AG09319 (cell line): ENCODE measurements at places on chromosomes 7 and 10.
A peak's percentile ranks its signal among the peaks of the same experiment; 100 is the strongest.

DNA sequence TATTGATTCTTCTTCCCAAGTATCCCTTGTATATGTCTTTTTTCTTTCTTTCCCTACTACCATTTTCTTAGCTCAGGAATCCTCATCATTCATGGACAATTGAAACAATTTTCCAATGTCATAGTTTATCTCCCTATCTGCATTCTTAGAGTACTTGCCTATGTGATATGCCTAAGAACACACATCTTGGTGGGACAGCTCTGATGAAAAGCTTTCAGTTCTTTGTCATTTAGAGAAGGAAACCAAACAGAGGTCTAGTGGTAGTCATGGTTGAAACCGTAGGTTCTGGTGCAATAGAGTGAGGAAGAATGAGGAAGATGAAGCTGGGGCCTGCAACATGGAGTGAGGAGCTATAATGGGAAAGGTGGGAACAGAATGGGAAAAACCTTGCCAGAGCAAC lies 28.2 kb downstream of the TDRD1 start:
- no peak for DNase-seq

- DNase-seq = no peak
Observed at GRCh38 chr10:131073469-131074035, 238.0 kb downstream of the TCERG1L start.

GRCh38 chr10:123746061-123746460 lies 79.9 kb downstream of the GPR26 start:
- no peak for DNase-seq

GRCh38 chr7:133108023-133108422 lies 26.1 kb upstream of the CHCHD3 start:
- DNase-seq = no peak

DNA sequence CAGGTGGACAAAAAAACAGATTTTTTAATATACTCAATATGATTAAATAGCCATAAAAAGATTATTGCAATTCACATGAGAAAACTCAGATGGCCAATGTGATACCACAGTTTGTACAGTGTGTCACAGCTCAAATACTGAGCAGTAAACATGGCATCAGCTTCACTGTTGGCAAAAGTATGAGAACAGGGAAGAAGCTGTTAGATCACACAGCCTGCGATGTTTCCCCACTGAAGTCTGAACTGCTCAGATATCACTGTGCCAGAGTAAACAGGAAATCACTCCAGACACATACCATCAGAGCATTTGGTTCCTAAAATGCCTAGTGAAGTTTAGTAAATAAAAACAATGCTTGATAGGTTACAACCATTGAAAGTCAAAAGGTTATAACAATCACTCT lies 347.8 kb downstream of the ETV1 start:
- no peak for DNase-seq

- no peak for DNase-seq
Observed at GRCh38 chr7:76202666-76203030, 952 bp downstream of the SRRM3 start.

GRCh38 chr7:111006691-111007090 lies 84.2 kb upstream of the LRRN3 start:
- no peak for DNase-seq

DNA sequence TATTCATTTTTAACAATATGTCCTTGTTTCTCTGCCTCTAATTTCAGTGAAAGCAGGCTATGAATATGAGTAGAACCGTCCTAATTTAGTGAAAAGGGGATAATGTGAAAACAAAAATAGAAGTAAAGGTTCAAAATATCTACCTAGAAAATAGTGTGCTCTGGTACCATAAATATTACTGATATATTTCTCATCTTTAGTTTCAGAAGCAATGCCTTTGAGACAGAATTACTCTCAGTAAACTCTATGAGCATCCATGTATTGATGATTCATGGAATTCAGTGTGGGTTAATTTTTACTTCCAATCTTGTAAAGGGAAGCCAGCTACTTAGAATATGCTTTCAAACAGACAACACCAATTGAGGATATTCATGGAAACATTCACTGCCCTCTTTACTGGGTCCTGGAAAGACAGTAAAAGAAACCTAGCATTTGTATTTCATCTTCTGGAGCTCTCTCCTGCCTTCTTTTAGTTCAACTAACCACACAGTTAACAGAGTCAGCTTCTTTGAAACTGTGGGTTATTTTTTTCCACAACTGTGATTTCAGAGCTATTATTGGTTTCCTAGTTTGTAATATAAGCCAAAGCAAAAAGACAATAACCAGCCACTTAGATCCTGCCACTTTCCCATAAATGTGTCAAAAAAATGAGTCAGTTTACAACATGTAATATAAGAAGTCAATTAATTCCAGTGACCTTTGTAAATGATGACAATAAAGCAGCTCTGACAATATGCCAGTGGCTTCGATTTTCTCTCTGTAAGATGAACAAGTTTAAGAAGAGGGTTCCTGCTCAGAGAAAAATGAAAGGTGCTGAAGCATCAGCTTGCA lies 1.7 kb downstream of the LRRN3 start:
- no peak for DNase-seq

GRCh38 chr7:158997471-158997870 lies 141.1 kb downstream of the DYNC2I1 start:
- no peak for DNase-seq

DNA sequence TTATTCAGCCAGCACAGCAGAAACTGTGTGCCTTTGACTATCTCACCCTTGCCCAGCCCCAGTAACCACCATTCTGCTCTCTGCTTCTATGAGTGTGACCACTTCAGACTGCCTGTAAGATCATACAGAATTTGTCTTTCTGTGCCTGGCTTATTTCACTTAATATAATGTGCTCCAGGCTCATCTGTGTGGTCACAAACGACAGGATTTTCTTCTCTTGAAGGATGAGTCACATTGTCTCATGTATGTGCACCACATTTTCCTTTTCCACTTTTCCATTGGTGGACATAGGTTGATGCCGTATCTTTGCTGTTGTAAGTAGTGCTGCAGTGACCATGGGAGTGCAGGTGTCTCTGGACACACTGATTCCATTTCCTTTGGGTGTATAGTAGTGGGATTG lies 122.5 kb upstream of the LANCL2 start:
- no peak for DNase-seq

DNA sequence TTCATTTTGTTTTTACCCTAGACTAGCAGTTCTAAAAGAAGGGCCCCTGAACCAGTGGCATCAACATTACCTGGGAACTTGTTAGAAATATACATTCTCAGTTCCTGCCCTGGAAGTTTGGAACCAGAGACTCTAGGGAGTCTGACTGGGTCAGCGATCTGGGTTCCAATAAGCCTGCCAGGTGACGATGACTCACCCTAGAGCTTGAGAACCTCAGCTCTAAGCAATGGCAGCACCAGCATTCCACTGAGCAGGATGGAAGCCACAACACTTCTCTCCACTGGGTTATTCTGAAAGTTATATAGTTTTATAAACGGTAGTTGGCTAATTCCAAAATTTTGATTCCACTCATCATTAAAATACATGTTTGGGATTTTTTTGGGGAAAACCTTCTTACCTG lies 97.0 kb upstream of the AMPH start:
- DNase-seq = no peak

DNA sequence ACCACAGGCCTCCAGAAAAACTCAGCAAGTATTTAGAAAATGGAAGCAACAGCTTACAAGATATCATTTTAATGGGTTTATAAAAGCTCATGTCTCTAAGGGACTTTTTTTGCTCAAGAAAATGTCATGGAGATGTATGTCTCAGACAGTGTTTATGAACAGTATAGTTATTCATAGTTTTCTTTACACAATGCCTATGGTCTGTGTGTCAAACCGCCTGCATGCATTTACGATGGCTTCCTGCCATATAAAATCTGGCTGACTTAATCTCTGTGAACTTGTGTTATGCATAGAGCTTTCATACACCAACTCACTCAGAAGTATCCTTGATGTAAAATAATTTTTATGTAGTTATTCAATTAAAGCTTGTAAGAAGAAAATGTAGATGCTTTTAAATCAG lies 1314.2 kb upstream of the LRRTM3 start:
- DNase-seq = no peak

- no peak for DNase-seq
Observed at GRCh38 chr7:118076564-118076963, 107.4 kb upstream of the LSM8 start.

DNA sequence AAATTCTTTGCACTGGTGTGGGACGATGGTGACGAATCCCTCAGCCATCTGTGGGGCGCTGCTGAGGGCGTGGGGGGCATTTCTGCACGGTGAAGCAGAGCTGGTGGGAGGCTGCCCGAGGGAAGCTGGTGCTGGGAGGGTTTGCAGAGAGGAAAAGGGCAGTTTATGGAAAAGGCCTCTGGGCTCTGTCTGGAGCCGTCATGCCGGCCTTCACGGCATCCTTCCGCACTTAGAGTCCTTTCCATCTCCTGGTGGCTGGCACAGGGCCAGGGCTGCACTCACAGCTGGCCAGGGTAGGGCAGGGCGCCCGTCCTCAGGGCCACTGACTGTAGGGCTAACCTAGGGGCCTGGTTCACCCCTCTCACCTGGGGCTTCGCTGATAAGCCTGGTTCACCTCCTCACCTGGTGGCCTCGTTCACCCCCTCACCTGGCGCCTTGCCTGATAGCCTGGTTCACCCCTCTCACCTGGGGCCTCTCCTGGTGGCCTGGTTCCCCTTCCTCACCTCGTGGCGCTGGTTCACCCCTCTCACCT lies 598 bp upstream of the AMZ1 start:
- no peak for DNase-seq

- peak; percentile 29 for DNase-seq
Observed at GRCh38 chr7:130277763-130278643, 11.3 kb downstream of the CPA2 start.
